ENCODE measurements at places on chromosomes 5 and 9.

DNA sequence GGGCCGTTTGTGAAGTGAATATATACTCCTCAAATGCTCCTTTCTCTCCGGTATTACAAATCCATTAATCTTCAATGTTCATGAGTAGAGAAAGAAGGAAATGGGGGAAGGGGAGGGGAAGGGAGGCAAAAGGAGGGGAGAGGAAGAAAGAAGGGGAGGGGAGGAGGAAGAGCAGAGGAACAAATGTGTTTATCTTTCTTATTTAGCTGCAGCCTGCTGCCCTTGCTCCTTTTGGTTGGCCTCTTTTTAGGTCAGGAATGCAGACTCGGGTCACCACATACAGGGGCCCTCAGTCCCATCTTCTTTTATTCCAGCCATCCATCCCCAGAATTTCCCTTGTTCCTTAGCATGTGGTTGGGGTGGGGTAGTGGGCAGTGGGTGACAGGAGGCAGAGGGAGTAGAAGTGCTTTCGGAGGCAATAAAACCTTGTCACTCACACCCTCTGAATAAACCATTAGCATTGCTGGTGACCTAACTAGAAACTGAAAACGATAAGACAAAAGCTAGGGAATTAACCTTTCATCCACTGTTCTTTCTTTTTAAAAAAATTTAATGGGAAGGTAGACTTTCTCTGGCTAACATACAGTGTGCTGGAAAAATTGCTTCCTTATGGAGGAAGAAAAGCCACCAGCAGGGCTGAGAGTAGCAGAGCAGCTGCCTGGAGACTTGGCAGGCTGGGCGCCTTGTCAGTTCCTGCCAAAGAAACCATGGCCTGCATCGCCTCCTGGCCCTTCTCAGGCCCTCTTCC lies 16.8 kb upstream of the PRLR start:
- DNase-seq = no peak

- DNase-seq = no peak
Measured at GRCh38 chr9:98877311-98877710, 66.4 kb upstream of the COL15A1 start.

- no peak for DNase-seq
Measured at GRCh38 chr9:84216151-84216550, 124.4 kb downstream of the SLC28A3 start.

DNA sequence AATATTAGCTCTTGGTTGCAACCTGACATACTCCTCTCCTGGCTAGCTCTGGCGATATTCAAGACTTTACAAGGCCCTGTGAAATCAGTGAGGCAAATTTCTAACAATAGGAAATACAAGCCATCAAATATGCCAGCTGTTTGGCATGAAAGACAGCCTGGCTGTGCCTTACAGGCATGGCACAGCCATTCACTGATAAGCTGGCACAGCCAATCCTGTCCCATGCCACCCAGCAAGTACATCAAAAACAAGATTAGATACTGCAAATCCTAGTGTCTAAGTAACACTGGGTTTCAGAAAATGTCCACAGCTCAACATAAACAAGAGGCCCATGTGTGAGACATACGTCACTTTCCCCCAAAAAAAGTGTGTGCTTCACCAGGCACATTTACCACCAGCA lies 1045.8 kb upstream of the DMAC1 start:
- no peak for DNase-seq

DNA sequence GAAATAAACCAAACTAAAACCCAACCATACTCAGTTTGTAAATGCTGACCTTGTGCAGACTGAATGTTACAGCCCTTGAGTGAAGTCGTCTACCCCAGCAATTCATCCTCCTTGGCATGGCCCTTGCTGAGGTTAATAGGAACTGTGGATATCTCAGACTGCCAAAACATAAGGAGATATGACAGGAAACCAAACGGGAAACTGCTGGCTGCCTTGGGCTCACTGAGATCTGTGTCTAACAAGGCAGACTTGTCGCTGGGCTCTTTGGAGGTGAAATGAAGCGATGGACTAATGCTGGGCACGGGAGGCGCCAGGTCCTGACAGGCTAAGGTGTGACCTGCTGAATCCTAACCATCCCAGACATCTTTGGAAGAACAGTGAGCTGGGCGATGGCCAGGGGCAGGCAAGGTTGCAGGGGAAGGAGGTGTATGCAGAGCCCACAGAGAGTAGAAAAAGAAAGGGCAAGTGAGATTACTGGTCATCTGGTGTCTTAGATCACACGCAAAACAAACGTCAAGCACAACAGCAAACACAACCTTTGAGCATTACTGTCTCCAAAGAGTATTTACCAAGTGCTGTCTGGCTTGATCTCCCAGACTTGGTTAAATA lies 44.6 kb upstream of the ALDH1A1 start:
- no peak for DNase-seq

DNA sequence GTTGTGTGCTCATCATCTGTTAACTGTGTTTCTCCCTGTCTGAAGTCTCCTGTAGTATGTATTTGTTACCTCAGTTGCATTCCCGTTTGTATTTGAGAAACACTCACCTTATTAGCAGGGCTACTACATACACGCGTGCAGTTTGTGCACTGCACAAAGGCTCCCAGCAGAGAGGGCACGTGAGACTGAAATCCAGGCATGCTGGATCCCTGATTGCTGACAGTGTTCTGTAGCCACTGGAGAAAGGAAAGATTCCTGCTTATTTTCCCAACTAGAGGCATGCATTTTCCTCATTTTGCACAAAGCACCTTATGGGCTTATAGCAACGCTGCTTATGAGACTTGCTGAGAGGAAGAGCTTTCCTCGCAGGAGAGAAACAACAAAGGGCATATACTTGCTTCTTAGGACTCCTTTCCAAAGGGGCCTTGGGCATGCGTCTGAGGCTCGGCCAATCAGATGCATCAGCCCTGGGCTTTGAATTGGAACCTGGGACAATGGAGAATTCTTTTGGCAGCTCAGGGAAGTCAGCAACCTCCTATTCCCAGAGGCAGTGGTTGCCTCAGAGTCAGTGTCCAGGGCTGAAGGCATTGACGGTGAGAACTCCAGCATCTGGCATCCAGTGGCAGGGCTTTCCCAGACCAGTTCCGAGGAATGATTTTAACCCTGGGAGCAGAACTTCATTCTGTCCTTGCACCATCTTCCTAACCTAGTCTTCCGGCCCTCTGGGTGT lies 9.9 kb upstream of the MEGF10 start:
- no peak for DNase-seq

- DNase-seq = no peak
Measured at GRCh38 chr9:127447416-127448111, 3.6 kb downstream of the RPL12 start.

GRCh38 chr5:131242728-131243255 lies 21.1 kb upstream of the CDC42SE2 start:
- DNase-seq = peak; percentile 67

GRCh38 chr5:65103756-65104440 lies 335.2 kb downstream of the CWC27 start:
- DNase-seq = no peak

GRCh38 chr9:127248241-127248640 lies 16.3 kb upstream of the GARNL3 start:
- no peak for DNase-seq

DNA sequence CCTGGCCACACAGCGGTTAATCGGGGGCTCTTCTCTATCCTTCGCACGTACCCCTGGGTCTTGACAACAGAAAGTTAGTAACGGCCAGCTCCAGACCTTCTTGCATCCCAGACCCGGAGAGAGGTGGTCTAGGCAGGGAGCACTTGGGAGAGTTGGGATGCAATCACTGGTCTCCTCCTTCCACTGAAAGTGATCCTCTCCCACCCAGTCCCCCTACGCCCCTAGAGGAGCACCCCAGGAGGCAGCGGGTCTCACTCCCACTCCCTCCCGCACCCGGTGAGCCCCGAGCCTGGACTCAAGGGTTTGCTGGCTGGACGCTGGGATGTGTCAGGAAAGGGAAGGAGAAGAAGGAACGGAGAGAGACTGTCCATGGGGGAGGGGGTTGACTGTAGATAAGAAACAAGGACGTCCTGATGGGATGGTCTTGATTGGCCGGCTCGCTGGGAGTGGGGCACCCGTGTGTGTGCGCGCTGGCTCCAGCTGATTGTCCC lies 2.0 kb downstream of the RORB start:
- no peak for DNase-seq

GRCh38 chr5:67549296-67549618 lies 352.7 kb upstream of the CD180 start:
- no peak for DNase-seq

DNA sequence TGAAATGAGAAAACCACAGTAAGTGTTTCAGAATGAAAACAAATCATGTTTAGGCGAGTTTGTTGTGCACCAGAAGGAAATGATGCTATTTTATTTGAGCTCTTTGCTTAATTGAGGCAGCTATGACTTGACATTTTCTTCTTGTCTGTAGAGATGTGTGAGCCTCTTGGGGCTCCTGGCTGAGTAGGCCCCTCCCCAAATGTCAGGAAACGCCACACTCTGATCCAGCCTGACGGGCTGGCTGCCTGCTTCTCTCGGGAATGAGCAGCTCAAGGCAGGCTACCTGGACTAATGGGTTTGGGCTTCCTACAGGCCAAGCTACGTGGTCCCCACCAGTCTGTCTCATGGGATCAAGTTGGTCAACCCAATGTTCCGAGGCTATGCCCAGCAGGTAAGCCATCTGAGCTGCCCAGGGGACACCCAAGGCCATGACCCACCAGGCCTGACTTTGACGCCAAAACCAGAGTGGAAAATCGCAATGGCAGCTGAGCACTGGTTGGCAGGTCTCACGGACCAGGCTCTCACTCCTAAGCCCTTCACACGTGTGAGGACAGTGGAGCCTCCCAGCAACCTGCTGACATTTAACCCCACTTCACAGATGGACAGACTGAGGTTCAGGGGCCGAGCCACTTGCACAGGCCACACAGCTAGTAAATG lies 29.9 kb downstream of the USP20 start:
- no peak for DNase-seq

GRCh38 chr9:32069169-32069813 lies 315.2 kb upstream of the ACO1 start:
- no peak for DNase-seq

DNA sequence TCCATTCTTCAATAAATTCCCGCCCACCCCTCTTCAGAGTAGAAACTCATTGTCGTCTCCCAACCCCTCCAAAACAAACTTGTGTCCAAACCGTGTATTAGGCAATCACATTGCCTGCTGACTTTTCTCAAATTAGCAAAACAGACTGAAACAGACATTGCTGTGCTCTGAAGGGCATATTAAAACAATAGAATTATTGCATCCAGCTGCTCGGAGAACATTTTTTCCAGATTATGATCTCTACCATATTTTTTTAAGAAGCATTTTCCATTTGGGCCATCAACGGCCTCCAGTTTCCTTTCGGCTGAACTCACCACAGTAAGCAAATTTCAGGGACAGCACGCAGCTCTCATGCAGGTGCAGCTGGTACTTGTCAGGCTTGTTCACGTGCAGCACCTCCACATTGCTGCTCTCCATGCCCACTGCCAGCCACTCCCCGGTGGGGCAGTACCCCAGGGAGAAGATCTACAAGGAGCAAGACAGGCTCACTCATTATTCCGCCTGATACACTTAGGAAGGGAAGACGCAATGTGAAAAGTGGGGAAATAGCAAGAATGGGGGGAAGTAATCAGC lies 104.1 kb downstream of the TLE1 start:
- no peak for DNase-seq

- no peak for DNase-seq
Measured at GRCh38 chr9:73131461-73131860, 20.2 kb upstream of the ANXA1 start.

DNA sequence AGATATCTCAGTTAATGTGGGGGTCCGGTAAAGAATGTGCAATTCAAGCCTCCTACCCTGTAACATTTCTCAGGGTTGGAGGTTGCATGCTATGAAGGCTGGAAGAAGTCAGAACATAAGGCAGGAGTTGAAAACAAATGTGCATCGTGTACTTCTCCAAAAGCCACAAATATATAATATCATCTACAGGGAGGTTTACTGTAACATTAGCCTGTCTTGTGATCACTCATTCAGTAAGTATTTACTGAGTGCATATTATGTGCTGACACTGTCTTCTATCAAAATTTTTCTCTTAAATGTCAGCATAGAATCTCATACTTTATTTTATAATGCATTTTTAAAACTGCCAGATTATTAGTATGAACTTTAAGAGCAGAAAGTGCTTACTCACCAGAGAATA lies 105.6 kb upstream of the ZNF366 start:
- no peak for DNase-seq

GRCh38 chr9:123282362-123283047 lies 14.1 kb upstream of the STRBP start:
- no peak for DNase-seq
